ENCODE measurements at places on chromosomes 2 and 18.
A peak's percentile ranks its signal among the peaks of the same experiment; 100 is the strongest.

DNA sequence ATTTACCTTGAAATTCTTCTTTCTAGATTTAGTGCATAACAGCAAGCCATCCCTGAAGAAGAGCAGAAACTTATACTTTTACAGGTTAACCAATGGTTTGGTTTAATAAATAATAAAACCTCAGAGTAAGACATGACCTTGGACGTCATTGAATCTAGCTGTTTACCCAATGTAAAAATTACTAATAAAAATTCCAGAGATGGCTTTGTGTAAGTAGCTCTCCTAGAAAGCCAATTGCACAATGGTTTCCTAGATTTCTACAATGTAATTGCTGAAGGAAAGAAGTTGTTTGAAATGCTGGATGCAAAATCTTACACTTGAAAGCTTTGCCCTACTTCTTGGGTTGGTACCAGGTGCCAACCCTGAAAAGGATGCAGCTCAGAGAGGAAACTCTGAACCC lies 1.5 kb downstream of the XDH start:
- DNase-seq: no peak

GRCh38 chr18:76518123-76518859 lies 23.2 kb upstream of the ZNF516 start:
- no peak for DNase-seq

DNA sequence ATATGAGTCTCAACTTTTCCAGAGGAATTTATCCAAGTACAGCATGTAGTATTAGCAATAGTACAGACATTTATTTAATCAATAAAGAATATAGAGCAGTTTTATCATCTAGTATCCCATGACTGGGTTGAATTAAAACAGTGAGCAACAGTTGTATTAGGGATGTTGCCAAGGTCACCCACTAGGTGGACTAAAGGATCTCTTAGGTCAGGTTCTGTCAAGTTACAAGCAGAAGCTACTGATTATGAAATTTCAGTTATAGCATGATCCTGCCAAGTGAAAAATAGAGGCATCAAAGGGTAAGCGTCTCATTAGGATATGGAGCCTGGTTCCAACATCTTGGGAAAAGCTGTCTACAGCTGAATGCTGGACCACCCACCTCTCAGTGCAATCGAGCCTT lies 52.1 kb upstream of the LAPTM4A start:
- DNase-seq: peak; percentile 61

GRCh38 chr2:11582612-11582861 lies 48.7 kb downstream of the GREB1 start:
- no peak for DNase-seq

- peak; percentile 29 for DNase-seq
These were observed 1.2 kb upstream of the ST6GAL2 start for GRCh38 chr2:106886916-106887758.

GRCh38 chr2:239908744-239909143 lies 116.4 kb downstream of the NDUFA10 start:
- DNase-seq: no peak

DNA sequence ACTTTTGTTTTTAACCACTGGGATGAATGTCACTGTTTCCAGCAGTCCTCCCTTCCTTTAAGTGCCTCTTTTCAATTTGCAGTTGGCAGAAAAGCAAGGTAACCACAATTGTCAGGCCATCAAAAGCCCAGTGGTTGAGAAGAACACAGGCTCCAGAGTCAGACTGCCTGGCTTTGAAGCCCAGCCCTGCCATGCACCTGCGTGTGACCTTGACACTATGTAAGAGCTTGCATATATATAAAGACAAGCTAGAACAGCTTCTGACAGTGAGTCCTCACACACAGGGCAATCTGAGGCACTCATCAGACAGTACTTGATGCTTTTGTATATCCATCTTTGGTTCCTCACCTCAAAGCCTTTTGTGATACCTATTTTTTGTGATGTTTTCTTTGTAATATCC lies 11.0 kb downstream of the CCBE1 start:
- no peak for DNase-seq

DNA sequence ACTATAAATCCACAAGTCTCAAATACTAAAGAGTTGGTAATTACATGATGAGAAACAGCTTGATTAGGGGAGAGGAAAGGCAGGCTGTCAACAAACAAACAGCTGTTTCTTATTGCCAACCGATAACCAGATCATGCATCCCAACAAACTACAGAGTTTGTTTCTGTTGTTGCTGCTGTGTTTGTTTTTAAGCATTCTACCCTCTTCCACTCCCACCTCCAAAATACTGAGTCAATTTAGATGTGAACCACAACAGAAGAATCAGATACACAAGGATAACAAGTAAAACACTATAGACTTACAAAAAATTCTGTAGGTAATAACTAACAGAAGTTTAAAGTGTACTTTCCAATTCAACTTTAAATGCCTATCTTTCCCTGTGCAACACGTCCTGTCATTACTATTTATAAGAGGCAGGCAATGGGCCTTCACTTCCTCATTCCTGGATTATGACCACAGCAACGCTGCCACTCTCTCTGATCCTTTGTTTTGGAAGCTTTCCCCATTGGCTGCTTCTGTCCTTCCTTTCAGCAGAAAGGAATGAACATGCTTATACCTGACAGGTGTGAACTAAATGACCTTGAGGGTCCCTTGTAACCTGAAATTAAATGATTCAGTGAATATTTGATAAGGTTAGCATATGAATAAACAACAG lies 152.0 kb downstream of the SRBD1 start:
- DNase-seq: peak; percentile 56

- no peak for DNase-seq
These were observed 138.5 kb downstream of the COL4A4 start for GRCh38 chr2:227025510-227025909.

DNA sequence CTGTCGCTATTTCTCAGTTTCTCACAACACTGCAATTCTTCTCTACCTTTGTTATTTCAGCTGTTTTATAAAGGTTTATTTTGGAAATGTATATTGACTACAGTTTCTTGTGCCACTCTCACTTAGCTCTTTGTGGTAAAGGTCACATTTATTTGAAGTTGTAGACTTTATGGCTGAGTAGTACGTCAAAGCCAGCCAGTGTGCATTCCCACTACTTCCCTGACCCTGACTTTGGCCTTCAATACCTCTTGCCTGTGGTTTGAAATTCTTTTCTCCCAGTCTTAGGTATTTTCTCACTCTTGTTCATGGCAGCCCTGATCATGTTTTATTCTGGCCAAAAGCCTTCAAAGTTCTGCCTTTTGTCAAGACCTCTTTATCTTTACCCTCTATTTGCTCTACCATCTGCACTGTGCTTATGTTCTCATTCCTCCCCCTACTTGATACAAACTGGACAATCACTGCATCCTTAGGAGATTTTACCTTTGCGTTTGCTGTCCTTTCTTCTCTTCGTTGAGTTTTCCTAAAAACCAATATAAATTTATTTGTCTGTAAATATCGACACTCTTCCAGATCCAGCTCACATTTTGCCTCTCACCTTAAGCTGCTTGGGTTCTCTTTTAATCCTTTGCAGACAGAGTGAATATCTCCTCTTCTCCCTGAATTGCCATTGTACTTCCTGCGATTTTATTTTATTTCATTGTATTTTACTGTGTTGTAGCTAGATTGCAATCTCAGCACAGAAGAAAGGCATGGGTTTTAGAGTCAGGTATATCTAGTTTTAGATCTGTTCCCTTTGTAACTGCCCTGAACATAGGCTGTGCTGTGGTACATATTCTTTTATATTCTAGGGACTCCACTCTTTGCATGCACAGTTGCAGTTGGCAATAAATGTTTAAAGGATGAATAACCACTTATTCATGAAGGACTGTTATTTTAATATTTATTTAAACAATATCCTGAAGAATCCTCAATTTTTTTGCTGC lies 31.2 kb downstream of the GULP1 start:
- DNase-seq: no peak

GRCh38 chr2:18763338-18763737 lies 174.0 kb upstream of the NT5C1B start:
- DNase-seq: no peak

DNA sequence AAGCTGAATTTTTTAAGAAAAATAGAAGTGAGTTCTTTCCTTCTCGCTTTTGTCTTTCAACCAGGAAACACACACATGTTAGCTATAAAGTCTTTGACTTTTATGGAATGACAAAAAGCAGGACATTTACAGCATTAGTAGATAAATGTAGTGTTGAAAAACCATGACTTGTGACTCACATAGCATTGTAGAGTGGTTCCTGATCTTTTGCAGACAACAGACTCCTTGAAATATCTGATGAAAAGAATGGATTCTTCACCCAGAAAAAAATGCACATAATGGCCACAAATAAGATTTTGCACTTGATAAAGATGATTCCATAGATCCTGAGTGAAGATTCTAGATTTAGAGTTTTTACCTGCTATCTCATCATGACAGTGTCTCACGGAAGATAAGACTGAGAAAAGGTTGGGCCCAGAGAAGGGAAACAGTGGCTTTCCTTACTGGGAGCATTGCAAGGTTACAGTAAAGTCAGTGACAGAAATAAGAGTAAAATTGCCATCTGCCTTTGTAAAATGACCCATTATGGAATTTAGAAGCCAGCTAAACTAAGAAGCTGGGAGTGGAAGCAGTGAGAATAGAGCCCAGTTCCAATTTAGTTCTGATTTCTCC lies 14.0 kb downstream of the SMARCAL1 start:
- DNase-seq: no peak

DNA sequence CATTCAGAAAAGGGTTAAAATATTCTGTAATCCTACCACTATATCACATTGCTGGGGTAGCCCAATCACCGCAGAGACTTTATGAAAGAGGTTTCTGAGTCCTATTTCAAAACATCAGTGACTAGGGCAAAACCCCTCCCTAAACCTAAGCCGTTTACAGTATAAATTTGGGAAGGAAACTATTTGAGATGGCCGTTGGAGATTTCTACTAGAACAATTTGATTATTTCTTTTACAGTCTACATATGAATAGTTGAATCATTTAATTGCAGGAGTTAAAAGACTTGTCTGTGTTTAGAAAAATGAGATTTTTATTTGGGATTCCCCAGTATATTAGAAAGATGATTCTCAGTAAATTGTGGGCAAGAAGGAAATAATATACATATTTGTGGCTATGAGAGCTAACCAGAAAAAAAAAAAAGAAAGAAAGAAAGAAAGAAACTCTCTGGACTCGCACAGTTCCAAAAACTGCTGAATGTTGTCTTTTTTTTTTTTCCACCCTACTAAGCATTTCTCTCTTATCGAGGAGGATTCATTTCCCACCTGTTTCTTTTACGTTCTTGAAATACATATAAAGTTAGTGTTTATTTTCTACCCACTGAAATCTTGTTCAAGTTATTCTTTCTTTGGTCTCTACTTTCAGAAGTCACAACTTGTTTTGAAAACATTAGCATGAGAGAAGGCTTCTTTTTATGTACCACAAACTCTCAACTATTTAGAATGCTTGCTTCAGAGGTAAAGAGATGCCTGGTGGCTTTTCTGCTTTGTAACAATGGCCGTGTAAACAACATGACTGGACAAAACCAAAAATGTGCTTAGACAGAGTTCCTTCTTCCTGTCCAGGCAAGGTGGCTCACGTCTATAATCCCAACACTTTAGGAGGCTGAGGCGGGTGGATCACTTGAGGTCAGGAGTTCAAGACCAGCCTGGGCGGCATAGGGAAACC lies 65.9 kb downstream of the BCL2 start:
- DNase-seq: peak; percentile 37

- no peak for DNase-seq
These were observed 353.1 kb downstream of the EIPR1 start for GRCh38 chr2:3024401-3024935.

DNA sequence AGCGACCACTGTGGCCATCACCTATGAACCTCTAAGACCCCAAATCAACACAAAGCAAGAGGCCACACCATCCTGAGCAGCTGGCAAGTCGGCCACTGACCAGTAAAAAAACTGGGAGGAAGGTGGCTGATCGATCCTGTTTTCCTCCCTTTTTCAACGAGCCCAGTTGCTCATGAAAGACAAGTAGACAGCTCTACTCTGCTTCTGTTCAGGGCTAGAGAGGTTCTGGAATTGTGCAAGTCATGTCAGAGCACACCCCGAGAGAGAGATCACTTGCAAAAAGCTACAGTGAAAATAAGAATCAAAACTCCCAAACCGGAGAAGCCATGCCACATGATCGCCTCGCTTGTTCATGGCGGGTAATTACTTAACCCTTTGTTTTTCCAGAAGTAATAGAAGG lies 34.6 kb downstream of the ZNF516 start:
- DNase-seq: no peak

DNA sequence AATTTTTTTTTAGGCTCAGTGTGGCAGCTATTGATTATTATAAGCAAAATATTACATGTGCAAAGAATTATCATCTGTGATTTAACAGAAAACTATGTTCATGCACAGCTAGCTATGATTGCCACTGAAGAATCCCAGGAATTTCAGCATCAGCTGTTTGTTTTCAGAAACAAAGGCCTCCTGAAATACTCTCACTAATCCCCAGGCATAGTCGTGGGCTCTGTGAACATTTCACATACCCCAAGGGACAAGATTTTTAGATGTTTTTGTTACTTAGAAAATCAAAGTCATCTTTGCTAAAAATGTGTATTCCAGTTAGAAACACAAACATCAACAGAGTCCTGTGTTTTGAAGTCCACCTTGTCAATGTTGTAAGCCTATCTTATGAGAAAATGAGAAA lies 156.1 kb downstream of the MYO1B start:
- no peak for DNase-seq

DNA sequence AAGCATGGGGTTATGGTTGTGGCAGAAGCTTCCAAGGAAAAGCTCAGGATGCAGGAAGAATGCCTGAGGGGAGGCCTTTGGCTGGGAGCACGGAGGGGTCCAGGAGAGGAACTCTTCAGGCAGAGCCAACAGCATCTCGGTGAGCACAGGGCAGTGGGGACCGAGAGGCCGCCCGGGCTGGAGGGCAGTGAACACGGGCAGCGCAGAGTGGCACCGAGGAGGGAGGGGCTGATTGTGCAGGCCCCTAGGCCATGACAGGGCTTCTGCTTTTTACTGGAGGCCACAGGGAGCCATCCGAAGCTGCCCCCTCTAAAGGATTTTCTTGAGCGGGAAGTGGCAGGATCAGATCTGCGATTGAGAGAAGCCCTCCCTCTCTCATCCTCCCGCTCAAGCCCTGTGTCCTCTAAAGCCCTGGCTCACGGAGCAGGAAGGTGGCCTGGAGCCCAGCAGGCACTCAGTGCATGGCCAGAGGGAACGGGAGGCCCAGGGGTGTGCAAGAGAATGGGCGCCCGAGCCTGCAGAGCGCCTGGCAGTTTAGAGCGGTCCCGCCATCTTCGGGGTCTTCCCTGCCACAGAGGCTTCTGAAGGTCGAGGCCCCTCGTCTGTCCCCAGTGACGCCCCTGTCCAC lies 110.0 kb upstream of the STON1 start:
- DNase-seq: no peak

- DNase-seq: no peak
These were observed 3.2 kb downstream of the CYP27A1 start for GRCh38 chr2:218785103-218785502.

- no peak for DNase-seq
These were observed 21.6 kb downstream of the TSN start for GRCh38 chr2:121776885-121777698.

GRCh38 chr2:159272156-159272555 lies 14.3 kb downstream of the WDSUB1 start:
- no peak for DNase-seq

DNA sequence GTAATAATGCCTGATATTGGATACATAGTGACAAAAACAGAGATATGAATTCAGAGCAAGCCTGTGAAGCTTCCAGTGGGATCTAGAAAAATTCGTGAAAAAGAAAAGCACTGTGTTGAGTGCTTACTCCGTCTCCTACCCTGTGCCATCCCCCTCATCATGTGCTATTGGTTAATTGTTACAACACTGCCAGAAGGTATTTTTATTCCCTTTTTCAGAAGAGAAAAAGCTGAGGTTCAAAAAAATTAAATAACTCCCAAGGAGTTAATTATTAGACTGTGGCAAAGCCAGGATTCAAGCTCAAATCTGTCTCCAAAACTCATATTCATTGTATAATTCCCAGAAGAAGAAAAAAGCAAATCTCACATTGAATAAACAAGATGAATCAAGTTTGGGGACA lies 735.5 kb upstream of the ACVR2A start:
- DNase-seq: no peak
